ENCODE measurements at places on chromosomes 4 and X. TPM values are rescaled to one million over a fixed set of nuclear protein-coding genes. Genes with fewer than 3 reads are reported as not detected.

DNA sequence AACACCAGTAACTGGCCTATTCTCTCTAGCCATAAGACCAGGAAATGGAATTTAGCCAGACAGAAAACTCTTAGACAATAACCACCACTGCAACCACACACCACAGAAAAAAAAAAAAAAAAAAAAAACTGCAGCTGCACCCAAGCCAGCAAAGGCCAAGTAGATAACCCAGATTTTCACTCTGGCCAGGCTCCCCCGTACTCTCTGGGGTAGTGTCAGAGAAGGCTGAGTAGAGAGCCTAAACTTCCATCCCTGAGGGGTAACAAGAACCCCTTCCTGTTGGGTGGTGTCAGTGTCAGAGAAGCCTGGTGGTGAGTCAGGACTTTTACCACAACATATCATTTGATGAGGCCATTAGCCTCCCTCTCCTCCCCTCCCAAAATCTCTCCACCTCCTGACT, 5.6 kb upstream of the DLG3 start:
- H3K4me1 ChIP-seq = no peaks in the 10 kb centered on the region
- H3K4me3 ChIP-seq = no peak overlapping the region
- no peaks in the 10 kb centered on the region for H3K36me3 ChIP-seq
- DNase-seq = no peak

- H3K4me1 ChIP-seq = peaks cover 42% of the 10 kb centered on the region
- no peak overlapping the region for H3K4me3 ChIP-seq
Observed at GRCh38 chr4:143374771-143375170, 38.1 kb downstream of the GAB1 start.

DNA sequence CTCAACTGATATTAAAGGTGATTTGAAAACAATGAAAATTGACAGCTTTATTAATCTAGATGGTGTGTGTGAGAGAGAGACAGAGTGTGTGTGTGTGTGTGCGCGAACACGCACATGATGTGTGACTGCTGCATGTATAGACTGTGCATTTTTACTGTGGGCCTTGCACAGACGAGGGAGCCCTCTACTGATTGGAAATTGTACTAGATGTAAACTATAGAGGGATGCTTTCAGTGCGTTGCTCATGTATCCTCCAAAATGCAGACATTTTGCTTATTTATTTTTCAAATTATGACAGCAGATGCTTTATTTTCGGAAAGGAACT, 168.4 kb upstream of the GK2 start:
- H3K36me3 ChIP-seq = no peaks in the 10 kb centered on the region
- DNase-seq = peak; percentile 24
- no peak overlapping the region for H3K27ac ChIP-seq
- H3K4me1 ChIP-seq = no peaks in the 10 kb centered on the region

DNA sequence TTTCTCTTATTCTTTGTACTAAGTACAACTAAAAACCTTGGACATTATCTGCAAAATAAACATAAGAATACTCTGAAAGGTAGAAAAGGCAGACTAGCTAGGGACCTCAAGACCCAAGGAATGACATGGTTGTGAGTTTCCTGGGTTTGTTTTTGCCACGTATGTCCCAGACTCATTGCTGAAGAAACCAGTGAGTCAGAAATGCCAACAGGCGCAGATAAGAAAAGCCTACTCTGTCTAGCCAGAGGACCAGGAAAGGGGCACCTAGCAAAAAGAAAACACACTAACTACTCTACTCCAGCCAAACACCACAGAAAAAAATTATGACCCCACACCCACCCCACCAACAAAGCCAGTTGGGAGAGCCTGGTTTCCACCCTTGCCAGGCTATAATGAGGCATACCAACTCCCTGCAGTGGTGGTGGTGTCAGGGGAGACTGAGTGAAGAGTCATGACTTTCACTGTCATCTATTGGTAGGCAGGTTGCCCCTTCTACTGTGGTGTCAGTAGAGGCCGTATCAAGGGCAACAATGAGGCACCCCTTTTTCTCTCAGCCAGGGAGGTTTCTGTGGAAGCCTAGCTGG, 10.9 kb downstream of the MTMR1 start:
- no peaks in the 10 kb centered on the region for H3K4me1 ChIP-seq
- H3K36me3 ChIP-seq = peaks cover 3% of the 10 kb centered on the region
- no peak overlapping the region for H3K4me3 ChIP-seq
- H3K27me3 ChIP-seq = no peaks in the 10 kb centered on the region
- DNase-seq = no peak

PPP2R2C gene
- total RNA-seq = 0.82 TPM

GRCh38 chr4:78923464-78924312, 15.6 kb downstream of the PAQR3 start:
- no peaks in the 10 kb centered on the region for H3K27me3 ChIP-seq
- DNase-seq = no peak
- no peaks in the 10 kb centered on the region for H3K4me1 ChIP-seq
- H3K36me3 ChIP-seq = no peaks in the 10 kb centered on the region
- no peak overlapping the region for H3K27ac ChIP-seq

DNA sequence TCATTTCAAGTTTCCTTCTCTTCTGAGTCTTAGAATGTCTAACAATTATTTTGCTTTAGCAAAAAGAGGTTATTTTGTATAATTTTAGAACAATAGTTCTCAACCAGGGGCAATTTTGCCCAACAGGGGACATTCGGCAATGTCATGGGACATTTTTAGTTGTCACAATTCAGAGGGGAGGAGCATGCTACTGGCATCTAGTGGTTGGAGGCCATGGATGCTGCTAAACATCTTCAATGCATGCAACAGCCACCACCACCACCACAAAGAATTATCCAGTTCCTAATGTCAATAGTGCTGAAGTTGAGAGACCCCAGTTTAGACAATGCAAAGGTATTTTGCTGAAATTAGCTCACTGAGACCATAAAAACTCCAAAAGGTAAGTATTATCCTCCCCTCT, 122.5 kb downstream of the ARHGAP6 start:
- no peaks in the 10 kb centered on the region for H3K27me3 ChIP-seq
- no peak overlapping the region for H3K4me3 ChIP-seq
- no peaks in the 10 kb centered on the region for H3K4me1 ChIP-seq

- no peak overlapping the region for H3K4me3 ChIP-seq
- no peaks in the 10 kb centered on the region for H3K4me1 ChIP-seq
- H3K27me3 ChIP-seq = no peaks in the 10 kb centered on the region
Observed at GRCh38 chrX:154714925-154715324, 36.0 kb downstream of the GAB3 start.

- no peaks in the 10 kb centered on the region for H3K27me3 ChIP-seq
- H3K4me3 ChIP-seq = no peak overlapping the region
- H3K27ac ChIP-seq = no peak overlapping the region
- H3K4me1 ChIP-seq = no peaks in the 10 kb centered on the region
Observed at GRCh38 chr4:94290245-94290644, 52.4 kb downstream of the HPGDS start.

DNA sequence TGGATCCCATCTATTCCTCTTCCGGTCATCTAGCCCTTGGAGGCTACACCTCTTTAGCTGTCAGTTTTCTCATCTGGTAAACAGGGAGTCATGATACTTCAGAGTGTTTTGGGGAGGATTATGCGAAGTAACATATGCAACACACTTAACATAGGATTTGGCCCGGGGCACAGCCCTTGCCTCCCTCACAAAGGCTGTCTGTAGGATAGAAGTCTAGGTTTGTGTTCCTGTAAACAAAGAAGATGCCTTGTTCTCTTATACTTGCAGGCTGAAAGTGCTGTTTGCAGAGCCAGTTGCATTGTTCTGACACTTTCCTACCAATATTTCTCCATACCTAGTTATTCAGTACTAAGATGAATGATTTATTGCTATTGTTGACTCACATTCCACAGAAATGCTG, 2.2 kb upstream of the APELA start:
- no peak overlapping the region for H3K4me3 ChIP-seq
- H3K4me1 ChIP-seq = no peaks in the 10 kb centered on the region
- no peak overlapping the region for H3K27ac ChIP-seq
- no peaks in the 10 kb centered on the region for H3K27me3 ChIP-seq

CSN1S1 gene
- total RNA-seq = not detected

DNA sequence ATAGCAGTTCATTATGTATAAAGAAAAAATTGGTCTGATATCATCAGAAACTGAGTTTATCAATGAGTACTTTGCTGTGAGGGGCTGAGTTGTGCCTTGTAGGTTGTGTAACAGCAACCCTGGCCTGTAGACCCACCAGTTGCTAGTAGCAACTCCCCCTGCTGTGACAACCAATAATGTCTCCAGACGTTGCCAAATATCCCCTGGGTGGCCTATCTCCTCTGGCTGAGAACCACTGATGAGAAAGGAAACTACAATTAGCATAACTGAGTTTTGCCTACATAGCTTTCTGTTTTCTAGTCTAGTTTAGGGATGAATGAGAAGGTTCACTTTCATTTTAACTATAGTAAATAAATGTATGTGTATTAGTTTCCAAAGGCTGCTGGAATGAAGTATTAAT, 234.1 kb downstream of the CPE start:
- no peak overlapping the region for H3K27ac ChIP-seq
- H3K27me3 ChIP-seq = no peaks in the 10 kb centered on the region
- no peak for DNase-seq
- no peak overlapping the region for H3K4me3 ChIP-seq
- no peaks in the 10 kb centered on the region for H3K36me3 ChIP-seq

CXXC4 gene
- 0.63 TPM for total RNA-seq

- H3K27ac ChIP-seq = no peak overlapping the region
- no peaks in the 10 kb centered on the region for H3K27me3 ChIP-seq
- no peaks in the 10 kb centered on the region for H3K4me1 ChIP-seq
- no peak for DNase-seq
- H3K4me3 ChIP-seq = no peak overlapping the region
- no peaks in the 10 kb centered on the region for H3K36me3 ChIP-seq
Observed at GRCh38 chr4:144288011-144288903, 147.7 kb upstream of the GYPA start.

DNA sequence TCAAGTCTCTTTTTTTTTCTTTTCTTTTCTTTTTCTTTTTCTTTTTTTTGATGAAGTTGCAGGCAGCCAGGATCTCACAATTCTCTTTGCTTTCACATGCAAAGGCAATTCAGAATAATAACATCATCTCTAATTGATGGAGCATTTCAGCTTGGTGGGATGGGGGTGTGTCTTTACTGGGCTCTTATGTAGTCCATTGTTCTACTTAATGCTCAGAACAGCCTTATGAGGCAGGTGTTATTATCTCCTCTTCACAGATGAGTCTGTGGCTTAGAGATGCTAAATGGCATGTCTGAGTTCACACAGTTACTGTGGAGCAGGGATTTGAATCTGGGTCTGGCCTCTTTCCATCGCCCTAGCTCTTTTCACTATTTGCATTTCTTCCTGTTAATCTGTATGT, 70.2 kb downstream of the TRPC5 start:
- no peak for DNase-seq
- H3K27me3 ChIP-seq = peaks cover 2% of the 10 kb centered on the region
- no peaks in the 10 kb centered on the region for H3K4me1 ChIP-seq
- H3K27ac ChIP-seq = no peak overlapping the region
- H3K4me3 ChIP-seq = no peak overlapping the region

SCML2 gene
- total RNA-seq = 1.4 TPM

TMSB15C gene
- 1.5 TPM for total RNA-seq

DNA sequence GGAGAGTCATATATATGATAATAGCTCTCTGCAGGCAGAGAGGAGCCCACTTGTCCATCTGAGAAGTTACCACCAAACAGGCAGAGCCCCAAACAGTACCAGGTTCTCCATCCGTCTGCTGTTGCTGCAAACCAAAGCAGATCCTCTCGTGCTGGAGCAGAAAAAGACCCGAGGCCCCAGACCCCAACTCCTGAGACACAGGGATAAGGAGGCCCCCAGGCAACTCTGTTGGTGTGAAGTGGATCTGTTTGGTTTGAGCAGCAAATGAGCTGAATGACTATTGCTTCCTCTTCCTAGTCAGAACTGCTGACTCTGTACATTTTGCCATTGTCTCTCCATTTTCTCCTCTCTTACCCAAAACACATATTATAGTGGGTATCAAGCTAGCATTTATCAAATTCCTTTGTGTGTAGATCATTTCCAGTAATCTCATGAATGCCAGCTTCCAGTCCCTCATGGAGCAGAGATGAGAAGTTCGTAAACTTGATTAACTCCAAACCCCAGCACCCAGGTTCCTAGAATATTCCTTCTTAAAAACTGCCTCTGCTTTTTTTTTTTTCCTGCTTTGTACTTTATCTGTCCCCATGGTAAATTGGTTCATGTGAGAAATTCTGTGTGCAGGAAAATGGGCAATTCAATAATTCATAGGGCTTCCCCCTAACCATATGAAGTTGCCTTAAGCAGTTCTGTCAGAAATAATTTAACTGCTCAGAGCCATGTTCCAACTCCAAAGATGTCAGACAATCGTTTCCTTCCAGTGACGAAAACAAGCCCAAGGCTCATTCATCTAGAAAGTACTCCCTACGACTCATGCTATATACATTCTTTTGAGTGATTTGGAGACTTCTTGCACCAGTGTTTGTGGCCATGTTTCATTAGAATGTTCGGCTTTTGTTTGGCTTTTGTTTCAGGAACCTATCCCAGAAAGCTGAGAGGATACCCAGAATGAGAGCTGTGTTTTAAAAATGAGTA, 98.6 kb upstream of the ATXN3L start:
- no peaks in the 10 kb centered on the region for H3K36me3 ChIP-seq
- no peak for DNase-seq
- no peak overlapping the region for H3K27ac ChIP-seq
- no peaks in the 10 kb centered on the region for H3K4me1 ChIP-seq
- no peak overlapping the region for H3K4me3 ChIP-seq
- no peaks in the 10 kb centered on the region for H3K27me3 ChIP-seq

PSAPL1 gene
- total RNA-seq = not detected

DNA sequence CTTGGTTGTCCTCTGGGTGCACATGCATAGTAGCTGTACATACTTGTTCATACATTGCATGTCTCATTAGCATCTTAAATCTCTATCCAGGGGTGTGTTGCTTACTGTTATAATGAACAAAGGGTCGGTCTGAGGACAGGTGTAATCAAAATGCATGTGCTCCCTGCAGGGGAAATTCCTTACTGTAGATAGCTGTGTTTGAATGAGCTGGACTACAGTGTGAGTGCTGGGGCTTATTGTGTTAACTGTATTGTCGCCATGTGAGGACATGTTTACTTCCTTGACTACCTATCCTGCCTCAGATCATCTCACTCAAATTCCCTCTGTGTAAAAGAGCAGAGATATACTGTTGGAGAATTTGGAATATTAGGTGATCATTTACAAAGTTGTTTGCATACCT, 98.7 kb downstream of the KLHL34 start:
- H3K36me3 ChIP-seq = no peaks in the 10 kb centered on the region
- peaks cover 2% of the 10 kb centered on the region for H3K27me3 ChIP-seq
- no peak for DNase-seq
- no peak overlapping the region for H3K4me3 ChIP-seq
- H3K27ac ChIP-seq = no peak overlapping the region

GRCh38 chr4:101944649-101945048, 154.1 kb downstream of the BANK1 start:
- no peaks in the 10 kb centered on the region for H3K36me3 ChIP-seq
- H3K27ac ChIP-seq = no peak overlapping the region
- no peak overlapping the region for H3K4me3 ChIP-seq
- no peak for DNase-seq
- no peaks in the 10 kb centered on the region for H3K27me3 ChIP-seq

- H3K4me3 ChIP-seq = no peak overlapping the region
- no peaks in the 10 kb centered on the region for H3K27me3 ChIP-seq
- no peak for DNase-seq
Observed at GRCh38 chrX:149825424-149825823, 43.7 kb downstream of the MAGEA9 start.
